ENCODE measurements at places on chromosomes 3 and 15. TPM values are rescaled to one million over a fixed set of nuclear protein-coding genes. Genes with fewer than 3 reads are reported as not detected.

DNA sequence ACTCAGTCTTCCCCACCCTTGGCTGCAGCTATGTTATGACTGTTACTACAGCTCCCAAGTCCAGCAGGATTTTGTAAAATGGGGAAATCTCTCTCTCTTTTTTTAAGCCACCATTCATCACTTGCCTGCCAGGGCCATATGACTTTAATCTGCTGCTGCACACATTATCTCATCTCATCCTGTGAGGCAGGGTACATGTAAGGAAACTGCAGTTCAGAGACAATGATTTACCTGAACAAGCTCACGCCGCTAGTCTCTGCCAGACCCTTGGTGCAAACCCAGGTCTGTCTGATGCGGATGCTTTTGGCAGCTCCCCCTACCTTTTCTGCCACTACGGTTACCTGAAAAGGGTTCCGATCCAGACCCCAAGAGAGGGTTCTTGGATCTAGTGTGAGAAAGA, 78.3 kb downstream of the CHRNA7 start:
- no peak for DNase-seq

The CAV3 gene
- total RNA-seq: not detected

- no peak for DNase-seq
These were observed 79.6 kb downstream of the DHX36 start for GRCh38 chr3:154244644-154245043.

- DNase-seq: no peak
These were observed 66.1 kb downstream of the TPRA1 start for GRCh38 chr3:127524296-127524896.

All from activated T-helper 2 cell treated with anti-CD3 and anti-CD28 coated beads, Interferon-gamma antibody, Interleukin-2, Interleukin-4, amounts not matched to agents 10 μg/mL and 5 μg/mL and 100 μg/mL, durations not matched to agents 14 hours and 24 hours and 36 hours (primary cell).